NCI-H1417 treated with DMSO at 0.1 percent for 48 hours (cell line): ENCODE measurements at places on chromosomes 11 and 22.
A peak's percentile ranks its signal among the peaks of the same experiment; 100 is the strongest.

DNA sequence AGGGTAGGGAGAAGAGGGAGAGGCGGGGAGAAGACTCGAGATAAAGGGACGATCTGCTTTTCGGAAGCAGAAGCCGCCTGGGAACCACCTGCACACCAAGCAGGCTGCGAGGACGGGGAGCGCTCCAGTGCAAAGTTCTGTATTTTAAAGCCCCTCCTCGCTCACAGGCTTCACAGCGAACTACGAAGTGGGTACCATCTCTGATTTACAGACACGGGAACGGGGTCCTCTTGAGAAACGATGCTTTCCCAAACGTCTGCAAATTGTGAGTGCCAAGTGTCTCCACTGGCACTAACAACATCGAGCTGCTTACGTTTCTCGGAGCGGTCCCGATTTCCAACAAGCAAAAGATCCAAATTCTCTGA lies 700 bp upstream of the STX3 start:
- no peak for DNase-seq

GRCh38 chr11:12220305-12220704 lies 109.9 kb downstream of the MICAL2 start:
- DNase-seq, result no peak

- no peak for DNase-seq
Observed at GRCh38 chr11:133240908-133241655, 291.2 kb downstream of the OPCML start.

GRCh38 chr22:49728570-49729271 lies 99.0 kb downstream of the BRD1 start:
- DNase-seq, result no peak

DNA sequence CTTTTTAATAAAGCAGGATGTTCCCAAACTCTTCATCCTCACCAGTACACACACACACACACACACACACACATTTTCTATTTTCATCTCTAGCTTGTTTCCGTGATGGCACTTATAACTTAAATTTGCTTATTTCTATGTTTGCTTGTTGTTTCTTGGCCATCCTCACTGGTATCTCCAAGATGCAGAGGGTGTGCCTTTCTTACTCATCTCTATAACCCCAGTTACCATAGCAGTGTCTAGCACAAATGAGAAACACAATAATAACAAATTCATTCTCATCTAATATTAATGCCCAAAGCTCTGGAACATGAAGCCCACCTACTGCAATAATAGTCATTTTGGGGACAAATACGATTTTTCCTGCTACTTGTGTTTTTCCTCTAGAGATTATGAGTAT lies 156.3 kb downstream of the GRM5 start:
- no peak for DNase-seq

- DNase-seq, result no peak
Observed at GRCh38 chr11:35040221-35040942, 98.6 kb upstream of the CD44 start.

DNA sequence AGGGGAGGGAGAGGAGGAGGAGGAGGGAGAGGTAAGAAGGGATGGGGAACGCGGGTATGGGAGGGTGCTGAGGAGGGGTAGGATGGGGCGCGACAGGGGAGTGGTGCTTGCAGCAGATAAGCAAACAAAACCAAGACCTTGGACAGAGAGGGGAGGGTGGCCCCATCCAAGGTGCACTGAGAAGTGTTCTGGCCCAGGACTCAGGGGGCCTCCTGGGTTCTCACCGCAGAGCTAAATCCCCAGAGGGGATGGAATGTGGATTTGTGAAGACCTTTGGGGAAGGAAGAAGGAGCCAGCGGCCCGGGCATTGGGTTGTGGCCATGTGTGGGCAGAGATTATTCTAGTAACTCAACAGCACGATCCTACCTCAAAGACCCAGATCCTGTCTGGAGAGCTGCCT lies 90.9 kb upstream of the LINC01488 start:
- DNase-seq, result no peak

DNA sequence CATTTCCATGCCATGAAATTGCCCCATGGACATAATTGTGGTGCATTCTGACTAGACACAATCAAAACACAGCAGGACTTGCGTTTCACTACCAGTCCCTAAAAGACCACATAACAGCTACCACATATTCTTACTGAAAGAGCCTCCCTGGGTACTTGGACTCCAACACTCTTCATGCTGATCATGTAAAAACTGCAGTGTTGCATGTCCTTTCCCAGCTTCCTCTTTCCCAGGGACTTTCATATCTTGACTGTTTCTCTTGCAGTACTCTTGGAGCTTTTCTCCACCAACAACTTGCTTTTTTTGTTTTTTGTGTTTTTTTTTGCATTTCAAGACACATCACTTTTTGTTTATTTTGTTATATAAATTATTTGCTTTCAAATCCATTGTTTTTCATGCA lies 22.9 kb downstream of the MS4A6E start:
- no peak for DNase-seq

DNA sequence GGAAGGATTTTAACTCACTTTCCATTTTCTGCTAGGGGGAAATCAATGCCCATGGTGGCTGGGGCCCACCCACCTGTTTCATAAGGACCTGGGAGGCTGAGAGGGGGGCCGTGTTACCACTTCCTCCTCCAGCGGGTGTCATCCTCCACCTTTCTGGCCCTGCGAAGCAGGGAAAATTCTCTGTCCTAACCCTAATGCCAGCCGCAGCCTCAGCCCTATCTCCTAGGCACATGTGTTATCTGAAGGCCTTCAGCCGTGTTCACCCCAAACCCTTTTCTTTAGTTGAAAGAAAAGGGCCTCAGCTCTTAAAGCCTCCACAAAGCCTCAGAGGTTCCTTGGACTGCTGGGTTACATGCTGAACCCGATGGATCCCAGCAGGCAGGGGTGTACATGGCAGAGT lies 55.4 kb upstream of the NECTIN1 start:
- DNase-seq, result no peak

GRCh38 chr11:67010296-67010905 lies 12.5 kb upstream of the SYT12 start:
- DNase-seq, result no peak

GRCh38 chr11:128451652-128452470 lies 135.5 kb downstream of the ETS1 start:
- no peak for DNase-seq

GRCh38 chr11:10002221-10002620 lies 291.8 kb downstream of the SBF2 start:
- no peak for DNase-seq

DNA sequence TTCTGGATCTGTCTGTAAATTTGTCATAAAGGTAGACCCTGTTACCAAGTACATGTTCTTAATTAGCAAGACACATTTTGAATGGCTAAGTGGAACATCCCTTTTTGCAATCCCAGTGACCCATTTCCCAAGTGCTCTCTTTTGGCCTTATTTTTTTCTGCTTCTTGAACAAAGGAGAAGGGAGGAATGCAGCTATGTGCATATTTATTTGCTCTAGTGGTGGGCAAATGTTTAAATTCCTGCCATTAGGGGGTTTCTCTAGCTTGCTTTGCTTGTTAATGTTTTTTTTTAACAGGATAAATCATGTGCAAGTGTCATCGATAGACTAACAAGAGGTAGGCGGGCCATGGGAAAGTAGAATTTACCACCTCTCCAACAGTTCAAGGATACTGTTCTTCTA lies 135.7 kb downstream of the COMMD9 start:
- DNase-seq, result no peak

GRCh38 chr22:38348751-38349496 lies 31.7 kb upstream of the CSNK1E start:
- DNase-seq, result no peak

DNA sequence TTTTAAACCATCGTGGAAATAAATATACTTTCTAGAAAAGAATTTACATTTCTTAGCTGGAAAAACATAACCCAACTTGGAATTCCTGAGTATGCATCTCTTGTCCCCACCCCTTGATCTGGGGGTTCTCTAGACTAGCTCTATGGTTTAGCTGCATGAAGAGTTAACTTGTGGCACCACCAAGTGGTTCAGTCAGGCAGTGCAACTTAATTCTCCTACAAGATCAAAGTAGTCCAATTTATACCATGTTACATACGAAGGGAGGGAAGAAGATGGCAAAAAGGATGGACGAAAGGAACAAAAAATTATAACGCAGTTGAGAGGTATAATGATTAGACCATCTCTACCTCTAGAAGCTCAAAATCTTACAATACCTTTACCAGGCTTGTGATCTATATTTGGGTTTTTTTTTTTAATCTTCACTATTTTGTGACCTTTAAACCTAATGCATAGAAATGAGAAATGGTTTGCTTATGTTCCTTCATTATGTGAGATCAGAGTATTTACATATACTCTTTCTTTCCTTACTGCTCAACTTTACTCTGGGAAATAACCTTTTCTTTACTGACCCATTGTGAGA lies 28.5 kb upstream of the ALKBH3 start:
- no peak for DNase-seq

DNA sequence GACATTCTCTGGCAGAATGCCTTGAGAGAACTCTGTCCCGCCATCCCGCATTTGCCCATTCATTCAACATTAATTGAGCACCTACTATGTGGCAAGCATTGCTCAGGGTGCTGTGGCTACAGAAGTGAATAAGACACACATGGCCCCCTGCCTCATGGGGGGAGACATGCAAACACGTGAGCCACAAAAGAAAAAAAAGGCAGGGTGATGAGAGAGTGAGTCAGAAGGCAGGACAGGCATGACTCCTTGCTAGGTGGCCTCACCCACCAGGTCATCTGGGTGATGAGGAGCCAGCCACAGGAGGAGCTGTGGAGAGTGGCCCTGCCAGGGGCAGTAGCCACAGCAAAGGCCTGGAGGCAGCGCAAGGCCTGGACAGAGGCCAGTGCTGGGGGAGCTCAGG lies 4.9 kb downstream of the CHRM4 start:
- DNase-seq, result no peak

DNA sequence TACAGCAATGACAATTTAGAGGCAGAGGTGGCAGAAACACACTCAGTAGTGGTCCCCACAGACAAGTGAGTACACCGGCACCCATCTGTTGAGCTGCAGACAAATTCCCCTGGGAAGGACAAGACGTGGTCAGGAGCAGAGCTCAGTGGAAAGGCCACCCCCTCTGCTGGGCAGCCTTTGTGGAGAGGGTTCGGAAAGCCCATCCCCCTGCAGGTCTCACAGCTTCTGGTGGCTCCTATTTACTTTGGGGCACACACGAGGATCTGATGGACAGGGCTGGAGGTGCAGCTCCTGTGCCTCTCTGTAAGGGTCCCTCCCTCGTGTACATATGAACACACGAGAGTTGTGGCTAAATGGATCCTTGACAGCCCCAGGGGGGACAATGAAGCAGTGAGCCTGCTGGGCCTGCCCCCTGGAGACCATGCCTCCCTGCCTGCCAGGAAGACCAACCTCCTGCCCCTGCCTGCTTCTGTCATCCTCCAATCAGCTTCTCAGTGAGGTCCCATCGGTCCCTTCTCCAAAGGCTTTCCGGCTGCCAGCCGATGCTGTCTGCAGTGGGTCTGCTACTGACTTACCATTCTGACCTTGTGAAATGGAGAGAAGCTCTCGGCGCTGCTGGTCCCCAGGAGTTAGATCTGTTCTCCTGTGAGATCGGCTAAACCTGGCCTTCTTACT lies 161.5 kb downstream of the CACNA1I start:
- DNase-seq, result no peak

GRCh38 chr11:13661074-13661623 lies 7.3 kb upstream of the FAR1 start:
- no peak for DNase-seq

- DNase-seq, result no peak
Observed at GRCh38 chr22:27370269-27370668, 431.3 kb downstream of the MN1 start.

DNA sequence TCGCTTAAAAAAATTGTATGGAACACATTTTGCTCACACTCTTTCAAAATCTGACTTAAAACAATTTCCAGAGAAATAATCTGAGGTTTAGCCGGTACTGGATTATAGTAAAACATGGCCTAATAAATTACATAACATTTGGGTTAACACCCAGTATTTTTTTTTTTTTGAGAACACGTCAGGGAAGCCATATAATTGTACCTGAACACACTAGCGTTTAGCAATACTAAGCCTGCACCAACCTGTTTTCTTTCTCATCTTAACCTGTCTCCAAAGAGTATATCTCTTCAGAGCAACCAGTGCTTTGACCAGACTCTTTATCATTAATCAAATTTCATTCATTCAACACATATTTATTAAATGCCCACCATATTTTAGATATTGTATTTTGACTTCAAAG lies 2.0 kb upstream of the POGLUT3 start:
- DNase-seq, result no peak

DNA sequence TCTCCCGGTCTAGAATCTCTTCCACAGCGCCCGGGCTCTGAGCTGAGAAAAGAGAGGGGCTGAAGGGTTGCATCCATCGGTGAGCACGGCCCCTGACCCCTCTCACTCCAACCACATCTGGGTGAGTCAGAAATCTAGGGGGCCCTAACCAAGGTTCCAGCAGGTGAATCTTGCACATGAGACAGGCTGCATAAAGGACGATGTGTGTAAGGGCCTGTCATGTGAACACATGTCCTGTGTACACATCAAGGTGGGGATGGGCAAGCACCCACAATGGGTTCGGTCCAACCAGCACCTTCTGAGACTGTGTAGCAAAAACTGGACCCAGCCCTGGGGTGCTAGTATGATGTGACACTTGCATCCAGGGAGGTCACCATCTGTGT lies 1.2 kb downstream of the BET1L start:
- DNase-seq, result no peak

DNA sequence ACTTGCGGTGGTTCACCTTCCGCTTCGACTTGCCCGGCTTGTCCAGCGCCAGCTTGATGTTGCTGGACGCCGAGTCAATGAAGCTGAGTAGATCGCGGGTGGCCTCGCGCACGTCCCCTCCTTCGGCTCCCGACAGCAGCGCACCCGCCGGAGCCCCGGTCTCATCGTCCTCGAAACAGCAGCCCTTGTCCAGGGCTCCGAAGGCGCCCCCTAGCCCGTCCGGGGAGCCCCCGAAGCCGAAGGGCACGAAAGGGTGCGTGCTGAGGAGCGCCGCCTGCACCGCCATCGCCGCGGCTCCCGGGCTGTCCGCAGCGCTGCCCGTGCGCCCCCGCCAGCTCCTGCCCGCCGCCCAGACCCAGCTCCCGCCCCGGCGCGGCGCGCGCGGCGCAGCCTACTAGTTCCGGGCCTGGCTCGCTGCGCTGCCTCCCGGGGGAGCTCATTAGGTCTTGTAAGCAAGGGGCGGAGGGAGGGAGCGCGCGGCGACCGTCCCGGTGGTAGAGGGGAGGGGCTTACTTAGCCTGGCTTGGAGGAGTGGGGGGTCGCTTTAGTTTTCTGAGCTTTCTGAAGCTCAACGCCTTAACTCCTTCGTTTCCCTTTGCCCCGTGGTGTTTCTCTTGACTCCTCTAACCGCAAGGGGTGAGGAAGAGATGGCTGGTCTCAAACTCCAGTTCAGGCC lies at the start of gene FAM181B:
Gene FAM181B, minus strand, starts transcription at position 421 of the 676 bp plus-strand sequence. Its CDS starts 135 bp downstream, at position 286.
- DNase-seq, result peak; percentile 38

GRCh38 chr11:74820763-74821162 lies 72.1 kb downstream of the RNF169 start:
- no peak for DNase-seq

GRCh38 chr22:23251445-23252093 lies 71.3 kb downstream of the BCR start:
- DNase-seq, result no peak

- DNase-seq, result no peak
Observed at GRCh38 chr11:96329855-96330510, 13.0 kb downstream of the MAML2 start.
